ENCODE measurements at places on chromosomes 1 and 21.
A peak's percentile ranks its signal among the peaks of the same experiment; 100 is the strongest.

DNA sequence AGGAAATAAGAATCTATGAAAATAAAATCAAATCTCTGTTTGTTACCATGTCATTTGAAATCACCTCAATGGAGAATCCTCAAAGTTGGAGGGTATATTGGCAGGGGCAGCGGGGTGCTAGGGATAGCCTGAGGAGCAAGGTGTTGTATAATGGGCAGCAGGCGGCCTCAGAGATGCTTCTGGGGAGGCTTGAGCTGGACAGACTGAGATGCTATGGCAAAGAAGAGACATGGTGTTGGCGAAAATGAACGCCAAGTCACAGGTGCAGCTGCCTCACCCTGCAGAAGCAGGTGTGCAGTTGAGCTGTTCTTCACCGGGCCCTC is 3.1 kb upstream of the SLC1A7 start:
- no peak for DNase-seq

DNA sequence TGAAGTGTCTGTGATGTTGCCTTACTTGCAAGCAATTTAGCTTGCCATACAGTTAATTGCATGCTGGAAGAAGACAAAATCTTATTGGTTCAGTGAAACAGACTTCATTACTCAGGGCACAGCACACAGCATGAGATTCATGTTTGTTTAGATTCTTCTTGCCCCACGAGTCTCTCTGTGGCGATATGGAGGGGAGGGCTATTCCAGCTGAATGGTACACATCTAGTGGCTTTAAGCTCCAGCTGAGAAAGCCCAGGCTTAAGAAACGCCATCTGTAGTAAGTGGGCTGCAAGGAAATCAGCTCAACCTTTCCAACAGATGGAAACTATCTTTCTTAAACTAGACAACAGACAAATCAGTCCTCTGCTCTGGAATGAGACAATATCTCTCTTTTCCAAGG is 1022.0 kb downstream of the NCAM2 start:
- no peak for DNase-seq

DNA sequence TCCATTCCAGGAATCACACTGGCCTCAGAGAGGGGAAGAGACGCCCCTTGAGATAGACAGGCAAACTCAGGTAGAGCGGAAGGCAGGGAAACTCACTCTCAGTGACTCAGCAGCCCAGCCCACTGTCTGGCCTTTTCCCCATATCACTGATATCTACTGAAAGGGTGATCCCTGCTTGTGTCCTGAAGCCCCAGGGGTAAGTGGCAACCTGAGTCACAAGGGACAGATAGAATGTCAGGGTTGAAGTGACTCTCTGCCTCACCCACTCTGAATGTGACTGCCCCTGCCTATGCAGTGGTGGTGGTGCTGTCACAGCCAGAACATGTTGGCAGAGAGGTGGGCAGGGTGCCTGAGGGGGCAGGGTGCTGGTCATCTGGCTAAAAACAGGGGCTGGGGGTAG is 157.5 kb upstream of the FGGY start:
- DNase-seq = no peak

GRCh38 chr1:52473039-52473438 is 68.6 kb downstream of the PRPF38A start:
- no peak for DNase-seq

DNA sequence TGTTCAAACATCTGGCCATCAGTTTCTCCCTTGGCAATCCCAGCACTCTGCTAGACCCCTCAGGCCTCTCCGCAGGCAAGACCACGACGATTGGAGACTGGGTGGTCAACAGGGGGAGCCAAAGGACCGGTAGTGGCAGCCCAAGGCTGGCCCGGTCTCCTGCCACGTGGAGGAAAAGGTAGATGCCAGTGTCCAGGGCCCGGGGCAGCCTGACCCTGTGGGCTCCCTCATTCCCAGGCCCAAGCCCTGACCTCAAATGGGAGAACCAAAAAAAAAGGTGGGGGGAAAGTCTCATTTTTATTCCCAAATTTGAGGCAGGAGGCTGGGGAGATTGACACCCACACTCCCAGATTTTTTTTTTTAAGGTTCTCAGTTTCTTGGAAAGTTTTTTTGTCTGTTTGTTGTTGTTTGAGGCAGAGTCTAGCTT is 24.8 kb downstream of the S100A6 start:
- DNase-seq = peak; percentile 70

GRCh38 chr1:183219616-183220009 is 33.5 kb downstream of the LAMC2 start:
- DNase-seq = no peak

GRCh38 chr1:179807691-179808485 is 64.8 kb downstream of the FAM163A start:
- no peak for DNase-seq

GRCh38 chr1:61782771-61783170 is 40.5 kb downstream of the PATJ start:
- DNase-seq = no peak

GRCh38 chr1:92277105-92277723 is 21.6 kb downstream of the GLMN start:
- no peak for DNase-seq

DNA sequence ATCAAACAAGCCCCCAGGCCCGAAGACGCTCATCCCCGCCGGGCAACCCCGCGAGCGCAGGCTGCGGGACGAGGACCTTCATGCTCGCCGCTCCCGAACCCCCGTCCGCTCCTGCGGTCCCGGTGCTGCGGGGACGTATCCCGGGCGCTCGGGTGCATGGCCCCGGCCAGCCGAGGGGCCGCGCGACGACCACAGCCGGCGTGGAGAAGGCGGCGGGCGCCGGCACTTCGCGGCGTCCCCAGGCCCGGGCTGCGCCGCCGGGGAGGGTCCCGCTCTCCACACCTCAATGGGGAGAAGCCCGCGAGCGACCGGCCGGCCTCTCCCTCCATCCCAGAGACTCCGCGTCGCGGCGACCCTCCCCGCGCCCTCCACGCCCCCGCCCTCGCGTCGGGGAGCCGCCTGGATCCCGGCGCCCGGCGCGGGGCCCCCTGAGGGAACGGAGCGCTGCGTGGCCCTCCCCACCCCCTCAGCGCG is 401 bp downstream of the ERRFI1 start:
- DNase-seq = no peak

DNA sequence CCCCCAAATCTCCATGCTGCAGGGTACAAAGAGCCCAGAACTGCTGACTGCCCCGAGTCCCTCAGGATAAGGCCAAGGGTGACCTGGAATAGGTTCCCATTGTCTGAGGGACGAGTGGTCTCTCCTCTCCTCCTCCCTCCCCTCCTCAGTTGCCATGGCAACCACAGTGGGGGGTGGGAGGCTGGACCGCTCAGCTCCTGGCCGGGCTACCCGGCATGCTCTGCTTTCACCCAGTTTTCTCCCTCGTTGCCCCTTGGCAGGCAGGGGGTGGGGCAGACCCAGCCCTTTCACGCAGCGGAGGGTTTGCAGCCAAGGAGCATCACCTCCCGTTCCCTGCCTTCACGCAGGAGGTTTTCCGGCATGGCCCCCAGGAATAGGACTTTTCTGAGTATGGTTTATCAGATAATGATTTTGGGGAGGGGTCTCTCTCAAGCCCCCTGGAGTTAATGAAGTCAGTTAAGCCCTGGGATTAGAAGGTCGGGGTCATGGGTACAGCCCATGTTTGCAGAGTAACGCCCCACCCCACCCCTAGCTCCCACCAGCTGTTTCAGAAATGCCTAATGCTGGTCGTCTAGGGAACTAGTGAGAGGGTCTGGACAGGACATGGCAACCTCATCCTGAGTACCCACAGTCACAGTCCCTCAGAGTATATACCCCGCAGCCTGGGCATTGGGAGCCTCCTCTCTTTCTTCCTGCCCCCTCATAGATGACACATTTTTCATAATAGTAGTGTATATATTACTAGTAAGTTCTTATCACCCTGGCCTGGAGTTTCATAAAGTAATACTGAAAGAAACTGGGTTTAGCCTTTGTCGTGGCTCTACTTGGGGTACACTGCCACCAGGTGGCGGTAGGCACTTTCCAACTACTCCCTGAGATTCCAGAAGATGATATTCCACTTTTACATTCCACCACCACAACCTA is 20.7 kb downstream of the C1QB start:
- peak; percentile 17 for DNase-seq

DNA sequence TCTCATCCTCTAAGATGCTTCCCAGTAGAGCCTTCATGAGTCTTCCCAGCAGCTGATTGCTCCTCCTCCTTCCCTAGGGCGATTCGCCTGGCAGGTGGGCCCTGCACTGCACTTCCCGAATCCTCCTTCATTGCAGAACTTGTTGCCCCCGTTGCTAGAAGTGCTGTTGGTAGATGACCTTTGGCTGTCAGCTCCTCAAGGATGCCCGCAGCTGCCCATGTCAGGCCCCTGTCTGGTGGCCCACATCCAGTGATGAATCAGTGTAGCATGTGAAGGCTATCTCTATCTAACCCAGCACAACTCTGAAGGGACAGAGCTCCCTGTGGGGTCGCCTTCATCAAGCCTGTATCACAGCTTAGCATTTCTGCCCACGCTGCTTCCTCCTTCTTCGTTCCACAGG is 52.1 kb upstream of the F3 start:
- DNase-seq = no peak

DNA sequence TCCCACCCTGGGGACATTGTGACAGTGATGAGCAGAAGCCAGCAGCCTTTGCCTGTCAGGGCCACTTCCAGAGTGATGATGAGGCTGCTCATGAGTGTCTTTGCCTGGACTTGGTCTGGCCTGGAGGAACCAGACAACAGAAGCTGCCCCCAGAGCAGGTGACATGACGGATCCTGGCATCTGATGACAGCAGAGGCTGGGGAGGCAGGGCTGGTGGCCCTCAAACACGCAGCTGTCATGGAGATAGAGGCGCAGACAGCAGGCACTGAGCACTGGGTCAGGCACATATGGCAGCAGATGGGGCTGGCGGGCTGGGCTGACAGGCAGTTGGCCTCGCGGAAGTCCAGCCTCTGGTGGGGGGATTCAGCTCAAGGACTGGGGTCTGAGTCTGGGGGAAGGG is 66.4 kb upstream of the STUM start:
- no peak for DNase-seq

- DNase-seq = no peak
Measured at GRCh38 chr1:168405906-168406549, 125.4 kb downstream of the TBX19 start.

DNA sequence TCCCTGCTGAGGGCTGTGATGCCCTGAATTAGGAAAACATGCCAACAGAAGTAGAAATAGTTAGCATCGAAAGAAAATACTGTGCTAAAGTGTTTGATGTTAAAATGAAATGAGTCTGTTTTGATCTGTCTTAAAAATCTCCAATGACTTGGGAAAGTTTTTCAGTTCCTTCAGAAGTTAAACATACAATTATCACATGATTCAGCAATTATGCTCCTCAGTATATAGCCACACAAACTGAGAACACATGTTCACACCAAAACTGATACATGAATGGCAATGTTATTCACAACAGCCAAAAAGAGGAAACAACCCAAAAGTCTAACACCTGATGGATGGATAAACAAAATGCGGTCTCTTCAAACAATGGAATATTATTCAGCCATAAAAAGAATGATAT is 130.6 kb downstream of the PTPN14 start:
- no peak for DNase-seq

DNA sequence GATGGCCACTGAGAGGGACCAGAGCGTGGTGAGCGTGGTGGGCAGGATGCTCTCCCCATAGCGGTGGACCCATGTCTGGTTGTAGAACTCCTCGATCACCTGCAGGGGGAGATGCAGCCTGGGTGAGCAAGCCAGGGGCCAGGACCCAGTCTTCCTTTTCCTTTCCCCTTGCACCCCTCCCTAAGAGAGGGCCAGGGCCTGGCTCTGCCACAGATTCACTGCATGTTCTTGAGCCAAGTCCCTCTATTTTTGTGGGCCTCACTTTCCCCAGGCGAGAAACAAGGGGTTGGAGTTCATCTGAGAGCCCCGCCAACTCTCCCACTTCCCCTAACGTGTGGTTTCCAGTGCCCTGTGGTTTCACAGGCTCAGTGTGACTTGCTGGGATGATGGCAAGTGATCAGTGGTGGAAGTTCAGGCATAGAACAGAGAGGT is 27.5 kb downstream of the SLC2A1 start:
- peak; percentile 8 for DNase-seq

DNA sequence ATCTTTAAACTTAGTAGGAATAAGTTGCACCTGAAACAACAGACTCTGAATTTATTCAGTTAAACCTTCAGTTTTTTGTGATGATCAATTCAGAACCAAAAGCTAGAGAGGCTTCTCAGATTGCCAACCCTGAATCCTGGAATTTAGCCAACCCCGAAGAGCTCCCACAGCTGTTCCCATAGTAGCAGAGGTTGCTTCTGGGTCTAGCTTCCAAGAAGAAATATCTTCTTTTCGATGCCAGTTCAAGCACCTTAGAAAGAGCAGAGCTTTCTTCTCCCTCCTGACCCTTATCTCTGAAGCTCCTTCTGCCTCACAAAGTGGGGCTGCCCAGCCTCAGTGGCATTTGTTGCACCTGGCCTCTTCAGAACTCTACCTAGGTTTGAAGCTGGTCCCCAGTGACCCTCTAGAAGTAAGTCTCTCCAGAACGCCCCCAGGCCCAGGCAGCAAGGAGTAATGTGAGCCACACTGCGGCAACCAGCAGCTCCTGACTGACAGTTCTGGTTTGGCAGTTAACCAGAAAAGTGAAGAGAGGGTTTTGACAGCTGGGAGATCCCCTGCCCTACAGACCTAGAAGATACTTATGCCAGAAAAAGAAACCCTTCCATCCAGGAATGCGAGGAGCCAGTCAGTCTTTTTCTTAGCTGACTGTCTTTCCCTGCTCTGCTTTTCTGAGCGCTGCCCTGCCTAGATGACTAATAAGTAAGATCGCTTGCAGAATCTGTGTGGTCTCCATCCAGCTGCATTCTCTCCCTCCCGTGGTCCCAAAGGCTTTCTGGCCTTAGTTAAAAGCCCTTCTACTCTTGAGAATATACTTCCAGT is 165.9 kb downstream of the ADGRL4 start:
- DNase-seq = peak; percentile 72

- no peak for DNase-seq
Measured at GRCh38 chr1:35558374-35559316, 1.0 kb downstream of the NCDN start.

GRCh38 chr1:60126723-60127122 is 53.2 kb upstream of the C1orf87 start:
- no peak for DNase-seq
